ENCODE measurements at places on chromosomes 3 and 15.

DNA sequence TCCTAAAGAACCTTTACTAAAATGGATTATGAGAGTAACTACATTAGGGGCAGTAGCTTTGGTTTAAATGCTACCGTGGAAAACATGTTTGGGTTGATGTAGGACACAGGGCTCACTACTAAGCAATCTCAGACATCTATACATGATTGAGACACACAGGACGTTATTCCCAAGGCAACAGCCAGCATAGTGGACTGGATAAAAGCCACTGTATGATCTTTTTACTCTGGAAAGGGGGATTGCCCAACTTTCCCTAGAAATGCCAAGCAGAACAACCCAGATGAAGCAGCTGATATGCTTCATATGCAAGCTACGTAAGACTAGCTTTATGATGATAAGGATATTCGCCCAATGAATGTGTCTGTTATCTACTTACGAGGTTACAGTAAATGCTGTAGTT is 144.6 kb downstream of the MYO9A start:
- no peak for DNase-seq

- DNase-seq: no peak
Measured at GRCh38 chr3:9666704-9667445, 17.6 kb downstream of the MTMR14 start.

DNA sequence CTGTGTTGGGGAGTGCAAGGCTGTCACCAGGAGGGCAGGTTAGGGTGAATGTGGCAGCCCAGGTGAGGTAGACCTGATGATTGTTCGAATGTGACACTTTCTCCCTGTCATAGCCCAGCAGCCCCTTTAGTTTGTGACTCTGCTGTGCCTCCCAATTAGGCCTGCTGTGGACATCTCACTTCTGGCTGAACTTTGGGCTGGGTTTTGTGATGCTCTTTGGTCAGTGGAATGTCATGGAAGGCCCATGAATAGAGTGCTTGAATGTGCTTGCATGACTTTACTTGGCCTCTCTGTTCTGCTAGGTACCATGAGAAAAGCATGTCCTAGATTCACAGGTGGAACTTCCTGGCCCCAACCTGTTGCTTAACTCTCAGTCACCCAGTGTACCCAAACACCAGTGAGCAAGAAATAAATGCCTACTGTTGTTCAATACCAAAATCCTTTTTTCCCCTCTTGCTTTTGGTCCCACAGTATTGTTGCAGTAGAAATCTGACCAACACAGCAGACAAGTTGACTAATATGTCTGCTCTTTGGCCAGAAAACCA is 249.7 kb downstream of the PTPRG start:
- no peak for DNase-seq

GRCh38 chr15:33442449-33442848 is 131.7 kb downstream of the RYR3 start:
- no peak for DNase-seq
